ENCODE measurements at places on chromosomes 3 and 15.

DNA sequence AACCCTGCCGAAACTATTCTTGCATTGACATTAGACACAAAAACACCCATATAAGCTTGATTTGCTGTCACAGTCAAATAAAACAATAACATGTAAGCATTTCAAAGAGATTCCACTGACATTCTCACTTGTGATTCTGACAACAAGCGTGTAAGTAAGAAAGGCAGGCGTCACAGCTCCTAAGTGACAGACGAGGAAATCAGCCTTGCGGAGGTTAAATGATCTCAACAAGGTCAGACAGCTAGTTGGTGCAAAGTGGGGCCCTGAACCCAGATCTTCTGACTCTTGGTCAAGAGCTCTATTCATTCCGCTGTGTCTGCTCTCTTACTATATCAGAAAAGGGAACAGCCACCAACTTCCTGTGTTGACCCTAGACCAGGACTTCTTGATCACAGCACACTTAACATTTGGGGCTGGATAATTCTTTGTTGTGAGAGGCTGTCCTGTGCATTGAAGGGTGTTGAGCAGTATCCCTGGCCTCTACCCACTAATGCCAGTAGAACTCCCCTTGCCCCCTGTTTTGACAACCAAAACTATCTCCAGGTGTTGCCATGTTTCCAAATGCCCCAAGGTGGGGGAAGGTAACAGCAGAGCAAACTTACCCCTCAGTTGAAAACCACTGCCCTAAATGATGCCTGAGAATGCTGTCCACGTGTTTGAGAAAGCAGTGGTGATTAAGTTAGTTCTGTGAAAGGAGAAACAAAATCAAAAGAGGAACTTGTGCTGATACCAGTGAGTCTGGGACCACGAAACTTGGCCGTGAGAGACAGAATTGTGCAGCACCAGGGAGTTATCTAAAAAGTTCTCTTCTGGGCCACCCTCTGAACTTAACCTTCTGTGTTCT, 86.1 kb downstream of the LIPC start:
- DNase-seq, result no peak

DNA sequence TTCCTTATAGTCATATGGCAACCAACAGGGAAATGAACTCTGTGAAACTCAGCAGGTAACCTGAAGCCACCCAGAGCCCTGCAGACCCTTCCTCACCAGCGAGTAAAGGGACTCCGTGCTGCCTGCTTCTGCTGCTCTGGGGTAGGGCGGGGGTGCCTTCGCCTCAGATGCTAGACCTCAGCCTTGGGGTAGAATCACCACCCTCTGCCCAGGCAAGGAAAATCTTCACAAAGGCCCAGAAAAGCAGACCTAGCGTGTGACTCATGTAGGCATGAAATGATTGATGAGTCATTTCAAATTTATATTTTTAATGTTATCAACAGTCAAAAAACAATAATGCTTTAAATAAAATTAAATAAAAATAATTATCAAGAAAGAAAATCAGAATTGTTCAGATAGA, 6.6 kb downstream of the STIMATE start:
- no peak for DNase-seq

DNA sequence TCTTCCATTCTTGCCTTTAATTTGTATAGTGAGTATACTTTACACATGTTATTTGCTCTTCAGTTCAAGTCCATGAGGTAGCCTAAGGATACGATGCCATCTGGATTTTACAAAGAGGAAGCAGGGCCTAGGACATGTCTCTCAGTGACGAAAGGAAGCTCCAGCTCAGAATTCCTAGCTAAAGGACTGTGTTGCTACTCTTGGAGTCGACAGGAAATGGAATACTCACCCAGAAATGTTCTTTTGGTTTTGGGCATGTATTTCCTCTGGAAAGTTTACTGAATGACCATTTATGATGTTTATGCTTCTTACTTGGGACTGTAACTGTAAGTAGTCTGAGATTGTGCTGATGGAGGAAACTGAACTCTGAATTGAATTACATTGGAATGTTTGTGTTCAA, 12.5 kb downstream of the OXNAD1 start:
- no peak for DNase-seq

- DNase-seq, result no peak
Observed at GRCh38 chr3:4581124-4581424, 87.9 kb downstream of the ITPR1 start.

DNA sequence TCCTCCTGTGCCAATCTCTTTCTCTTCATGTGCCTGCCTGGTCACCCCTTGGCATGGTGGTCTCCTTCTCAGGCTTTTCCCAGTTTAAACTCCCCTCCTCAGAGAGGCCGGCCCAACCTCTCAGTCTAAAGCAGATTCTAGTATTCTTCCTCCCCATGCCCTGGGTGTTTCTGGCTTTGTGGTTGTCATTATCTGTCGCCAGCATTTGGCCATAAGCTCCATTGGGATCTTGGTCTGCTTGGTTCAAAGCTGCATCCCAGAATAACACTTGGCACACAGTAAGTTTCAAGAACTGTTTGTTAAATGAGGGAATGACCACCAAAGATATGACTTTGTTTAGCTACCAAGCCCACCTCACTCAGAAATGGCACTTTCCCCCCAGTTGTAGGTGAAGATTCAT, 11.2 kb upstream of the RAD18 start:
- no peak for DNase-seq

All from HuH-7.5 (cell line).